ENCODE measurements at places on chromosomes 3 and 15.

GRCh38 chr15:73108676-73109075 lies 56.4 kb downstream of the NEO1 start:
- no peak for DNase-seq

DNA sequence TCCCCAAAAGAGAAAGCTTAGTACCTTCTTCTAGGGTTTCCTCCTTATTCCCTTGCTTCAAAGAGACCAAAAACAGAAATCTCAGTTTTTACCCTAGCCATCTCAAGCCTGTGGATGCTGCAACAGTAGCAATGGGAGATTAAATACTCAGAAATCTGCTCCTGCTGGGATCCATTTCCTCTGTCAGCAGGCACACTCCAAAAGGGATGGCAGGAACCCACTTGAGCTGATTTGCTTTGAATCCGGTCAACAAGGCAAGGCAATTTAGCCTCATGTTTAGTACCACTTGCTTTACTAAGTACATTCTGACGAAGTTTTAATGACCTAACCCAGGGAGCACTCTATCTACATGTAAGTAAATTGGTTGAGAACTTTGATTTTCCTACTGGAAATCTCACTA lies 590.0 kb upstream of the ADAMTS9 start:
- no peak for DNase-seq

GRCh38 chr3:36591959-36592358 lies 172.4 kb downstream of the DCLK3 start:
- DNase-seq = no peak

GRCh38 chr3:25500706-25501210 lies 72.7 kb downstream of the RARB start:
- DNase-seq = no peak

GRCh38 chr15:67164811-67165253 lies 89.6 kb downstream of the AAGAB start:
- DNase-seq = no peak

DNA sequence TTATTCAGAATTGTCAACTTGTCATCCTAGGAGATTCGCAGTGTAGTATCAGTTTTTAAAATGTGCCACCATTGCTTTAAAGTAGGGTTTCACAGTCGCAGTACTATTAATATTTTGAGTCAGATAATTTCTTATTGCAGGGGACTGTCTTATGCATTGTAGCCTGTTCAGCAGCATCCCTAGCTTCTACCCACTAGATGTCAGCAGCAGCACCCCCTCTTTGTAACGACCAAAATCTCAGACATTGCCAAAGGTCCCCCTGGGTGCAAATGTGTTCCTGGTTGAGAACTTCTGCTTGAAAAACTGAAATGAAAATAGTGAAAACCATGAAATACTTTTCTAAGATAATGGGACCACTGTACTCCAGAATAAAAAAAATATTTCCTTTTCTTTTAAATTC lies 474.8 kb downstream of the CNTN3 start:
- DNase-seq = no peak
